ENCODE measurements at places on chromosomes 6 and 20.

GRCh38 chr20:61263084-61263695, 11.1 kb downstream of the CDH4 start:
- DNase-seq = peak; percentile 76

GRCh38 chr20:62406635-62407176, 379 bp downstream of the CABLES2 start:
- DNase-seq = no peak

GRCh38 chr6:151063842-151064647, 175.7 kb upstream of the AKAP12 start:
- no peak for DNase-seq

- peak; percentile 81 for DNase-seq
These were observed 108.7 kb upstream of the TMEM170B start for GRCh38 chr6:11428895-11429294.

- no peak for DNase-seq
These were observed 282.6 kb downstream of the TPBG start for GRCh38 chr6:82646231-82646615.

DNA sequence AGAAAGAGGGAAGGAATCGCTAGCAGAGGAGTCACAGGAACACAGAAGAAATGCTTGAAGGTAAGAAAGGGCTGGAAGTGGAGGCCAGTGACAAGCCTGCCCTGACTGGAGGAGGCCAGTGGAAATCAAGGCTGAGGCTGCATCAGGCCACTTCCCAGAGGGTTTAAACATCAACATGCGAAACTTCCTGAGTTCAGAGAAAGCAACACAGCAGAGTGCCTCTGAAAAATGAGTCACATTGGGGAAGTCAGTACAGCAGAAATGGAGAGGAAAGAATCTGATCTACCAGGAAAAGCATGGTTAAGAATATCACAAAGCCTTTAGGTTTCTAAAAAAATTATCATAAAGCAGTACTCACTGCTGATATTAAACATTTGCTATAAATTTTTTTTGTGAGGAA, 23.3 kb downstream of the NAPB start:
- peak; percentile 27 for DNase-seq

All from GM03348 (cell line).